ENCODE measurements at places on chromosomes 11 and 22.

DNA sequence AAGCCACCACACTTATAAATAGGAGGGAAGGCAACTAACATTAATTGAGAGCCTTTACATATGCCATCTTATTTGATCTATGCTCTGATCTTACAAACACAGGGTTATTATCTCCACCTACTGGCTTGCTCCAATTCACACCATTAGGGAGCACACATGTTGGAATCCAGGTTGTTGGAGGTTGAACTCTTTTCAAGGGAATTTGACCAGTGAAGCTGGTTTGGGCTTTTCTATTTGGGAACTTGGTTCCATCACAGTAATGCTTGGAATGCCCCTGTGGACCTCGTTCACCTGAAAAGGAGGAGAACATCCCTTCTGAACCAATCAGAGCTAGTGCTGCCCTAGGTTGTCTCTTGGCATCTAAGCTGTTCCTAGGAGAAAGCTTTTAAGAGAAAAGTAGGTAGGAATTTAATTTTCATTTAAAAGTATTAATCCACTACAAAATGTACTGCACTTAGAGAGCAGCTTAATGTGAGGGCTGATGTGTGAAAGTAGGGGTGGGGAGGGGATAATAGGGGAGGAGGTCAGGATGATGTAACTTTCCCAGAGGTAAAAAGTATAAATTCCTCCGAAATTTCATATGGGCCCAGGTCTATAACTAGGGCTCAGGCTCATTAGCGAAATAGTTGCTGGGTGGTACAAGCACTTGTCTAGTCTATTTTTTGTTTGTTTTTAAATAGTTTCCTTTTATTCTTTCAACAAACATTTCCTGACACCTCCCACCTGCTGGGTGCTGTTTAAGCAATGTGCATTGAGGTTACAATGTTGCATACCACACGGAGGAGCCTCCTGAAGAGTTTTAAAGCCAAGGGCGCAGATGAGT lies 7.6 kb upstream of the MICAL2 start:
- DNase-seq, result no peak

- no peak for DNase-seq
Measured at GRCh38 chr11:10568486-10568941, at the start of gene LYVE1. TSS of gene LYVE1 (minus strand) at chr11:10568665. CDS start at chr11:10568532, 133 bp downstream.

DNA sequence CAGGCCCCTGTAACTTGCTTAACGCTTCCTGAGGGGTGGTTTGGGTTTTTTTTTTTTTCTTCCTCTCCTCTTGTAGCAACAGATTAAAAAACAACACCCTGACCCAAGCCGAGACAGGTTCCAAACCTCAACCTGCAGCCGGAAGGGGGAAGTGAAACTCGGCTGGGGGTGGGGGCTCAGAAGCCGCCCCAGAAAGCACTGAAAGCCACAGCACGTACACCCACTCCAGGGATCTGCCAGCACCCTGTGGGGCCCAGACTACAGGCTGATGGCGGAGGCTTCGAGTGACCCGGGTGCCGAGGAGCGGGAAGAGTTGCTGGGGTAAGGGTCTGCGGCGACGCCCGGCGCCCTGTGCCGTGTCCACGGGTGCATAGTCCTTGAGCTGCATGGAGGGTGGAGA lies at the start of gene LSP1:
Gene LSP1 (plus strand): TSS at position 208 of the 400 bp plus-strand sequence. CDS start 61 bp downstream, at position 269.
- DNase-seq, result peak; percentile 61

DNA sequence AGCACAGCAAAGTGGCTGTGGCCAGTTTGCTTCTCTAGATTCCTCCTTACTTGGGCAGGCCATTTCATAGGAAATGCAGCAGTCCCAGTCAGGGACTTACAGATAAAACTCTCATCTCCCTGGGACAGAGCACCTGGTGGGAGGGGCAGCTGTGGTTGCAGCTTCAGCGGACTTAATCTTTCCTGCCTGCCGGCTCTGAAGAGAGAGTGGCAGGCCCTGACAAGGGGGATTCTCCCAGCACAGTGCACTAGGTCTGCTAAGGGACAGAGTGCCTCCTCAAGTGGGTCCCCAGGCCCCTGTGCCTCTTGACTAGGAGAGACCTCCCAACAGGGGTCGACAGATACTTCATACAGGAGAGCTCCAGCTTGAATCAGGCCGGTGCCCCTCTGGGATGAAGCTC lies 1649.1 kb downstream of the LRRC4C start:
- DNase-seq, result no peak

DNA sequence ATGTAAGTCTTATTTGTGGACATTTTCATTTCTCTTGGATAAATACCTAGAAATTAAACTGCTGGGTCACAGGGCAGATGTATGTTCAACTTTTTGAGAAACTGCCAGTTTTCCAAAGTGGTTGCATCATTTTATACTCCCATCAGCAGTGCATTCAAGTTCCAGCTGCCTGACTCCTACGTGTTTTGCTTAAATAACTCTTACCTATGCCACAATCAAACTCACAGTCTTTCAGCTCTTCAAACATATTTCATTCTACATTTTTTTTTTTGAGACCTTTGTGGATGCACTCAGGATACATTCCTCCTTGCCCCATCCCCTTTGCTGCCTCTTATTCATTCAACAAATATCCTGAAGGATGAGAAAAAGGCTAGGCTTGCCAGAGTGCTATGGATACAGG lies 9.2 kb downstream of the TCF20 start:
- DNase-seq, result no peak

- no peak for DNase-seq
Measured at GRCh38 chr22:49803134-49803533, 24.5 kb downstream of the BRD1 start.

GRCh38 chr11:34639545-34639944 lies 18.7 kb downstream of the EHF start:
- no peak for DNase-seq

DNA sequence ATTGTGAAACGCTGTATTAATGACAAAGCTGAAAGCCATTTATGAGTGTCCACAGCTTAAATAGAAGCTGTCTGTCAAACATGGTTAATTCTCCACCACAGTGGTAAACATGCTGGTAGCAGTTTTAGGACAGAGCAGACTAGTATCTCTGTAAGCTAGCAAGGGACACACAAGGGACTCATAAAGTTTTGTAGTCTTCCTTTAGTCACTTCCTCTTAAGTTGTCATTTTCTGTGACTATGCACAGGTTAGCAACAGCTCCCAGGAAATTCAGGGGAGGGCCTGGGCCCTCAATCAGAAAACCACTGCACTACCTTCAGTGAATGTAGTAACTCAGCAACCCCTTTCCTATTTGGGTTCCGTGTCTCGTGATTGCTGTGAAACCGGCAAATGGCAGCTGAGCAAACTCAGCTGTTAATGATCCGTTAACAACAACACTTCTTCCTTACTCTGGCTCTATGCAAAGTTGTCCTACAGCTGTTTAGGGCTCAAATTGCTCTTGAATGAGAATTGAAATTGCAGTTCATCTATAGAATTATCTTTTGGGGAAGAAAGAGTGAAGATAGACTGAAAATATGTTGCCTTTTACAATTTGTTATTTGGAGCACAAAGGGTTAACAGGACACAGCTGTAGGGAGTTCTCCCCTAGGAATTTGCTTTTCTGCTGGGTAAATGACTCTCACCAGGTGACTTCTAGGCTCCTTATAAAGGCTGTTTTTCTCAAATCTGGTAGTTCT lies at the start of gene MMP26:
Gene MMP26 (plus strand): TSS at position 731 of the 736 bp plus-strand sequence.
- DNase-seq, result no peak
